ENCODE measurements at places on chromosomes 3 and 15.

- DNase-seq = no peak
Measured at GRCh38 chr3:128329491-128330213, 137.0 kb downstream of the DNAJB8 start.

DNA sequence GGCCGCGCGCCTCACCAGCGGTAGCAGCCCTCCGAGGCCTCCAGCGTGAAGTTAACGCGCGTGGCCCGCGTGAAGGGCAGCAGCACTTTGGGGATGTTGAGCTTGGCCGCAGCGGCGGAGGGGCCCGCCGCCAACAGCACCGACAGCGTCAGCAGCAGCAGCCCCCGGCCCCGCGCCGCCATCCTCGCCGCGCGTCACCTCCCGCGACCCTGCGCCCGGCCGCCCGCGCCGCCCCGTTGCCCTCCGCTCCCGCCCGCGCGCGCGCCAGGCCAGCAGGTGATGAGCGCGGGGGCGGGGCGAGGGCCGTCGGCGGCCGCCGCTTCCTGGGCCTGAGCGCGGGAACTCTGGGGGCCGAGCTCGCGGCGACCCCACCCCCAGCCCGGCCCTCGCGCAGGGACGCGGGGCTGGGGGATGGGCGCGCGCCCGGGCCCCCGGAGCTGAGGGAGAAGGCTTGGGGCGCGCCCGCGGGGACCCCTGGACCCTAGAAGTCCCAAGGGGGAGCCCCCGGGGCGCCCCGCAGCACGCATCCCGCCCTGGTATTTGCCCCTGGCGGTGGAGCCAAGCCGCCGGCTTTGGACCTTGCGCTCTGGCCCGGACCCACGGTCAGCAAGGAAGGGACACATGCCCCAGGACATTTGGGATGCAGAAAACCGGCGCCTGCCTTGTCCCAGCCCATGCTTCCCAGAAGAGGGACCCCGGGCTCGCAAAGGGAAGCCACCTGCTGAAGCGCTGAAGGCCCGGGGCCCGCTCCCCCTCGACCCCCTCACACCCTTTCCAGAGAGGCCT is at the start of gene NUP210:
Gene NUP210, minus strand, starts transcription at position 278 of the 786 bp plus-strand sequence. Its CDS starts 96 bp downstream, at position 182.
- no peak for DNase-seq

- DNase-seq = no peak
Measured at GRCh38 chr3:86887876-86888275, 103.1 kb downstream of the VGLL3 start.

DNA sequence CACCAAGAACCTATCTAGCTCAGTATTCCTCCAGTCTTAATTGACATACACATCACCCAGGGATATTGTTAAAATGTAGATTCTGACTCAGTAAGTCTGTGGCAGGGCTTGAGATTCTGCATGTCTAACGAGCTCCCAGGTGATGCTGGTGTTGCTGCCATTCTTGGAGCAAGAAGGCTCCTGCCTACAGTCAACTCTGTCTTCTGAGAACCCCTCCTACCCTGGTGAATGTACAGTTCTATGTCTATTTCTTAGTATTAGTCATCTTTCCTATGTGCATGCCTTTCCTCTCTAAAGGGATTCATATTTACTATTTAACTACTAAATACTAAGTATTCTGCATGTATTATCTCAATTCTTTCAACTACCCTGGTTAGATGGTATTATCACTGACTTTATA is 268.7 kb downstream of the EDEM1 start:
- no peak for DNase-seq

GRCh38 chr15:58086491-58086890 is 21.0 kb upstream of the ALDH1A2 start:
- DNase-seq = no peak

GRCh38 chr3:19596408-19596807 is 337.6 kb downstream of the EFHB start:
- DNase-seq = no peak

DNA sequence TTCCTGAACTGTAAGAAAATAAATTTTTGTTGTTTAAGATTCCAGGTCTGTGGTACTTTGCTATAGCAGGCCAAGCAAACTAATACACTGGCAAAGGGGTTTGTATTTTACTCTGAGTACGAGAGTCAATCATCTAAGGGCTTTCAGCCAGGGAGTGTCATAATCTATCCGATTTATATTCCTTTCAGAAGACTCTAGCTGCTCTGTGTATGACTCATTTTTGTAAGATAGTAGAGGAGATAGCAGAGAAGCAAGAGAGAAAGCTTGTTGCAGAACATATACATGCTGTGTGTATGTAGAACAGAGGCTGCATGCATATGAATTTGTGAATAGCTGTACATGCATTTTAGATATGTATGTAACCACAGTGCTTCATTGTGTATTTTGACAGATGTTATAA is 577.9 kb upstream of the EPHA6 start:
- DNase-seq = no peak

DNA sequence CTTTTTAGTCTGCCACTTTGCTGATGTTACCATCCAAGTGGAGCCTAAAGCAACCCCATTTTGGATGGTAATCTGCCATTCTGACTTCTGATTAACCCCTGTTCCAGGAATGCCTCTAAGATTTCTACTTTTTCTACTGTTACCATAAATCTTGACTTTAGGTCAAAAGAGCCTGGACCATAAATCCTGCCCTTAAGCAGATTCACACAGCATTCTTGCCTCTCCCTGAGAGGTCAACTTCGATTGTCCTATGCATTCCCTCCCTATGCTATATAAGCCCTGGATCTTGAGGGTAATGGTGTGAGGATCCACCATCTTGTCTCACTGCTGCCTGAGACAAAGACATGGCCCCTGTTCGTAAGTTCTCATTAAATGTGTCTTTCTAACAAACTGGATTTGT is 177.3 kb downstream of the GABRB3 start:
- DNase-seq = no peak

DNA sequence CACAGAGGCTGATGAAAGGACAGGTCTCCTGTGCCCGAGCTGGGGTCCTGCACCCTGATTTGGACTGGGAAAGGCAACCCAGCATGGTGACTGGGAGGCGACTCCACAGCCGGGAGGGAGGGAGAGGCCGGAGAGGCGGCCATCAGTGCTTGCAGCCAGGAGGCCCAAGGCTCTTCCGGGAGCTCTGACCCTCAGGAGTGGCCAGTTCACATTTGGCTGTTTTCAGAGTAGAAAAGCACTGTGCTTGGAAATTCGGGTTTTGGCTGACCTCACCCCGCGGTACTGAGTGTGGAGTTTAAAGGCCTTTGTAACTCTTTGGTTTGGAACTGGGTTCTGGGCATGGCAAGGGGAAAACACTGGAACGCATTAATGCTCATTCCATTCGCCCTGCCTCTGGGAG is 31.9 kb downstream of the SMAD6 start:
- no peak for DNase-seq

- no peak for DNase-seq
Measured at GRCh38 chr15:83064859-83065258, 2.2 kb downstream of the BTBD1 start.

DNA sequence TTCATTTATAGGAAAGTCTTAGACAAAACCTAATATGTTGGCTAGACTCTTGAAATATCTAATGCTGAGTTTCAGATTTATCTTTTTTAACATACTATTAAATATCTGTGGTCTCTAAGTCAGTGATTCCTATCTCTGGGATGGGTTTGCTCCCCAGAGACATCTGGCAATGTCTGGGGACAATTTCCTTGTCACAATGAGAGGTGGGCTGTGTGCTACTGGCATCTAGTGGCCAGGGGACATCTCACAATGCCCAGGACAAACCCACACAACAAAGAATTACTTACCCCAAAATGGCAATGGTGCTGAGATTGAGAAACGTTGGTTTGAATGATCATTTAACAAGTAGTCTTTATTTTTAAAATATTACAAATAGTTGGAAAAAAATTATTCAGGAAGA is 602.1 kb downstream of the MAGI1 start:
- DNase-seq = no peak

DNA sequence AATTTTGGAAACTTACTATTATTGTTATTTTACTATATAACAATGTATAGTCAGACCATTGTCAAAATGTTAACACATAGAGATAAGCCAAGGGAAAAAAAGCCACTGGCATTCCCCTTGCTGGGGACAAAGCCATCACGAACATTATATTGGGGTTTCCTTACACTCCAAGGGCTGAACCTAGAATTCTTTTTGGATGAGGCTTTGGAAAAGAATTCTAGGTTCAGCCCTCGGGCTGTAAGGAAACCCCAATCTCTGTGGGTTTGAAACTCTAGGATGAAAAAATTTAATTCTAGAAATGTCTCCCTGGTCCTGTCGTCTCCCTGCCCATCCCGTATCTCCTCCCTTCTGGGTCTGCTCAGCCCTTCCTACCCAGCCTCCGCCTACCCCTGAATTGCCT is 67.0 kb upstream of the SMAD6 start:
- DNase-seq = no peak

DNA sequence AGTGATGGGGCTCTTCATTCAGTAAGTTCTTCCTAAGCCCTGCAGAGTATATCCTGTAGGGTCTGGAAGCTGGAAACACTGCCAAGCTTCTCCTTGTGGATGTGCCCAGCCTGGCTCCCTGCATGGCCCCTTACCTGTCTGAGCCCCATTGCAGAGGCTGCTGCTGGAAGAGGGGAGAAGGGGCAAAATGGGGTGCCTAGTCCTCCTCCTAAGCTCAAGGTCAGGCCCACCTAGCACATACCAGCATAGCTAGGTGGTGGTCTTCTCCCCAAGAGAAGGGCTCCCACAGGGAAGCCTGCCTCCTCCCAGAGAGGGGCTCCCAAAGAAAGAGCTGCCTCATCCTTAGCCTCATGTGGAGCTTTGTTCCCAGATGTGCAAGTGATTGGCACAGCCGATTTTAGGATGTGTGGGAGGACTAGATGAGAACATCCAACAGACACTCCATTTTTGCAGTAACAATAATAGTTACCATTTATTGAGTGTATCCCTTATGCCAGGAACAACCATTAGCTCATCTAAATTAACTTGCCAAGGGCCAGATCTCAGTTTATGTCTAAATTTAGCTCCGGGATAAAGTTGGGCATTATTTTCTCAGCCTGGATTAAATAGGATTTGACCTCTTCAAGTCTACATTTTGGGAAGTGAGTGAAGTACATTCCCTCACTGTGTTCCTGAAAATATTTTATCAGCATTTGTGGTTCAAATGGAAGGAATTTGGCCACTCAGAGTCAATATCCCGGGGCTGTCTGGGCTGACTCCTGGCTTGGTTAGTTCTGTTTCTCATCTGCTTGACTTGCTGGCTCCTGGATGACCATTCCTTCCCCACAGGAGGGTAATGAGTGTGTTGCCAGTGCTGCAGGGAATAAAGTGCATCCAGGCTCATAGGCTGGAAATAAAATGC is 291.1 kb upstream of the ROPN1 start:
- DNase-seq = no peak

- peak; percentile 100 for DNase-seq
Measured at GRCh38 chr3:156388497-156389448, 166.1 kb downstream of the SSR3 start.

GRCh38 chr3:16369276-16369675 is 104.3 kb downstream of the OXNAD1 start:
- DNase-seq = no peak

DNA sequence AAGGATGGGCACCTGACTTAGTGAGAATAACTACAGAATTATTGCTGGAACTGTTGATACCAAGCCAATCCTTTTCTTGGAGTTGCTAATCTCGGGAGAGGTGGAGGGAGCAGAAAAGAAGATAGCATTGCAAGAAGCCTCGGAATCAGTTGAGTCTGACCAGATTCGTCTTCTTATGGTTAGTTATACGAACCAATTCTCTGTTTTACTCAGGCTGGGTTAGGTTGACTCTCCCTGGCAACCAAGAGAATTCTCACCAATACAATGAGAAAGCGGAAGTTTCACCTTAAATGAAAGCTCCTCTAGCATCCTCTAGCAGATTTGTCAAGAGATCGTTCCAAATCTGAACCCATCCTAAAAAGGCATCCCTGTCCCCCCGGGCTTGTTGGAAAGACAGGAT is 43.5 kb upstream of the UBE2E1 start:
- DNase-seq = no peak

DNA sequence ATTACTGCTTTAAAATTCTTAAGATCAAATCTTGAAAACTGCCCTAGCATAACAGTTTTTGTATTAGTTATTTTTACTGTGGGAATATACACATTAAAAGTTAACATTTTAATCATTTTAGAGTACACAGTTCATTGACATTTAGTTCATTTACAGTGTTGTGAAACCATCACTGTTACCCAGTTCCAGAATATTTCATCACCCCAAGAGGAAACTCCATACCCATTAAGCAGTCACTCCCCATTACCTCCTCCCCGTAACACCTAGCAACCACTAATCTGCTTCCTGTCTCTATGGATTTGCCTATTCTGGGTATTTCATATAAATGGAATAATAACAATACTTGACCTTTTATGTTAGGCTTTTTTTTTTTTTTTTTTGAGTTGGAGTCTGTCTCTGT is 164.1 kb upstream of the LRRFIP2 start:
- no peak for DNase-seq

- DNase-seq = no peak
Measured at GRCh38 chr3:148226246-148226645, 471.5 kb upstream of the AGTR1 start.

DNA sequence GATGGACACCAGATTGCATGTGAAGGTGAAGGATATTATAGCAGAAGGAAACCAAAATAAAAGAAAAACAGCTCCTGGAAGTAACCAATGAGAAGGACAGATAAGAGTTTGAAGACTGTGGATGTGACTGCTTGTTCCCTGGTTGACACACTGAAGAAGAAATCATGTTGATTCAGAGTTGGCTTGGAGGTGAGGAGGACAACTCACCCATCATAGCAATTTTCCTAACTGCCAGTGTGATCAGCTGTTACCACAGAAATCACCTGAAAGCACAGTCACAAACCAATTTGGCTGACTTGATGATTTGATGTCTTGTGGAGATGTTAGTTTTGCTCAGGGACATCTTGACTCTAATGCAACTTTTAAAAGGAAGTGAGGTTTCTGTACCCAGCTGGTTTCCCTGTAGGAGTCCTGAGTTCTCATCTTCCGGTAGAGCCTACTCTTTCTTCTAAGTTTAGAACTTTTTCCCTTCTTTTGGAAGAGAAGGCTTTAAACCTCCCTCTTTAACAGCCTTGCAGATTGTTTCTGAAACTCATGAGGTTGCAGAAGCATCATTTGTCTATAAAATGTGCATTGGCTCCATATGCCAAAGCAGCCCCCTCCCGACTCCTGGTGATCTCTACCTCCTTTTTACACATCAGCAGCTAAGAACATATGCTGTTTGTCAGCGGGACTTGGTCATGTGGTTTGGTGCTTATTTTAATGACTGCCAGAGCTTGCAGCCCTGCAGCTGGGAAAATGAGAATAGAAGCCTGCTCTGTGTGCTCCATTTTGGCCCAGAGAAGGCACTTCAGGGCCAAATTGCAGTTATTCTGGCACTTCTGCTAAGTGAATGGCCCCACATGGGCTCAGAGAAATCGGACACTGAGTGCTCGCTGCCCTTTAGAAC is 10.3 kb downstream of the ATG7 start:
- peak; percentile 72 for DNase-seq

GRCh38 chr3:27752926-27753325 is 30.8 kb upstream of the EOMES start:
- no peak for DNase-seq

- no peak for DNase-seq
Measured at GRCh38 chr3:184559336-184559735, 2.2 kb upstream of the EPHB3 start.

GRCh38 chr3:171825222-171825828 is 15.0 kb upstream of the PLD1 start:
- no peak for DNase-seq

- DNase-seq = no peak
Measured at GRCh38 chr15:70495991-70496599, 267.3 kb downstream of the UACA start.

GRCh38 chr15:34953851-34954250 is 15.7 kb downstream of the AQR start:
- DNase-seq = no peak

- DNase-seq = no peak
Measured at GRCh38 chr3:111035902-111036301, 35.7 kb upstream of the NECTIN3 start.
